Naive thymus-derived CD4-positive, alpha-beta T cell (primary cell): ENCODE measurements at places on chromosomes 2 and 18. TPM values are rescaled to one million over a fixed set of nuclear protein-coding genes. Genes with fewer than 3 reads are reported as not detected.

The EVA1A gene
- total RNA-seq = not detected

The ZNF236 gene
- total RNA-seq = 25.3 and 25.9 TPM in 2 replicates

The LRP2 gene
- total RNA-seq = not detected

The IL1F10 gene
- total RNA-seq = not detected

The ATG9A gene
- total RNA-seq = 66.0 TPM

GRCh38 chr18:51150113-51150700 lies 47.3 kb downstream of the MEX3C start:
- no peak for DNase-seq
- H3K27ac ChIP-seq = no peak overlapping the region
- no peak overlapping the region for H3K4me3 ChIP-seq
- no peaks in the 10 kb centered on the region for H3K27me3 ChIP-seq
- H3K36me3 ChIP-seq = no peaks in the 10 kb centered on the region

DNA sequence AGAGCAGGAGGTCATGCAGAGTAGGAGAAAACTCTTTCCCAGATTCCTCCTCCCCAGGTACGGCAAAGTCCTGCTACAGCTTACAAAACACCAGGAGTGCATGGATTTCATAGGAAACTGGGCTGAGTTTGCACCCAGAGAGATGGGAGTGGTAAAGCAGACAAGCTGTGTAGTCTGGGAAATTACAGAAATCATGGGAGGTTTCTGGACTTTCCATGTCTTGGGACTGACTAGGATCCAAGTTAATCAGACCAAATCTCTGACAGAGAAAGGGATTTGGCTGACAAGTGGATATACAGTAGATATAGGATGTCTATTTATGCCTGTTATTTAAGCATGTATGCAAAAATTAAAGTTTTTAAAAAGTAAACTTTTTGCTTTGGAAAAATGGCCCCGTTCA lies 205.4 kb upstream of the ACVR2A start:
- no peak overlapping the region for H3K4me3 ChIP-seq
- no peak for DNase-seq
- H3K27ac ChIP-seq = no peak overlapping the region
- H3K36me3 ChIP-seq = no peaks in the 10 kb centered on the region
- no peaks in the 10 kb centered on the region for H3K4me1 ChIP-seq

DNA sequence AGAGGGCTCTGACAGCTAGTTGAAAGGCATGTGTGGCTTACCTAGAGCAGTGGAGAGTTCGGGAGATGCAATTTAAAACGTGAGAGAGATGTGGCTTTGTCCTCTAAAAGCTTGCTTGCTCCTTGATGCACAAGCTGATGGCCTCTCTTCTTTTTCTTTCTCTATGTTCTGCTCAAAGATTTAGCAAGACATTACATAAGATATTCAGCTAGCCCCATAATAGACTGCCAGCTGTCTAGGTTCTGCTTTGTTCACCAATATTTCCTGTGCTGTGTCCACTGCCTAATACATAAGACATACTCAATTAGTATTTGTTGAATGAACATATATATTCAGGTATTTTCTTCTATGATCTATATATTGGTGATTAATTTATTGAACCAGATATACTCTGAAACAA lies 31.1 kb downstream of the SPATS2L start:
- H3K4me1 ChIP-seq = no peaks in the 10 kb centered on the region
- no peaks in the 10 kb centered on the region for H3K27me3 ChIP-seq
- H3K4me3 ChIP-seq = no peak overlapping the region
- H3K36me3 ChIP-seq = no peaks in the 10 kb centered on the region
- no peak overlapping the region for H3K27ac ChIP-seq

GRCh38 chr2:26243470-26244308 lies 743 bp downstream of the HADHA start:
- peak; percentile 36 for DNase-seq
- H3K36me3 ChIP-seq = peaks cover 18% of the 10 kb centered on the region
- peak overlapping the region; percentile 96 for H3K27ac ChIP-seq
- H3K4me3 ChIP-seq = peak overlapping the region; percentile 99
- H3K4me1 ChIP-seq = peaks cover 19% of the 10 kb centered on the region

DNA sequence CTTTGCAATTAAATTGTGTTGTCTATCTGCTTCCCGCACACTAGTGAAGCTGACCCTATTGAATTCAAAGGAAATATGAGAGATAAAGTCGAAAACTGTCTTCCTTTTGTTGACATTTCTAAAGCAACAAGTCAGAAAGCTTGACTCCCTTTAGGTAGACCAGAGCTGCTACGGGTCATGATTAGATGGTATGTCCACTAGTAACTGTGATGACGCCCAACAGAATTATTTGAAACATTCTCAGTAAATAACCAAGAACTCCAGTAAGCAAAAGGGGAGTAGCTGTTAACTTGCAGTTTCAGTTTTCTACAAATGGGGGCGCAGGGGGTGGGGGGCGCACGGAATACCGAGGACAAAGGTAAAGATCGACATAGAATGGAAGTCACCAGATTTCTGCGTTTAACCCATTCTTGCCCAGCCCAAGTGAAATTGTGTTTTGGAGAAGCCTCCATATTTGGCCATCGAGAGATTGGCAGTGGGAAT lies 56.4 kb downstream of the CRIM1 start:
- DNase-seq = no peak
- no peak overlapping the region for H3K27ac ChIP-seq
- no peak overlapping the region for H3K4me3 ChIP-seq

- no peaks in the 10 kb centered on the region for H3K36me3 ChIP-seq
- peak overlapping the region; percentile 92 for H3K4me3 ChIP-seq
- DNase-seq = no peak
- peaks cover 18% of the 10 kb centered on the region for H3K4me1 ChIP-seq
These were observed 1.7 kb upstream of the FOSL2 start for GRCh38 chr2:28390746-28391563.

- DNase-seq = no peak
- H3K4me1 ChIP-seq = no peaks in the 10 kb centered on the region
- H3K27ac ChIP-seq = no peak overlapping the region
- H3K4me3 ChIP-seq = no peak overlapping the region
- no peaks in the 10 kb centered on the region for H3K27me3 ChIP-seq
- H3K36me3 ChIP-seq = no peaks in the 10 kb centered on the region
These were observed 11.8 kb upstream of the CBLN2 start for GRCh38 chr18:72555968-72556367.

- no peaks in the 10 kb centered on the region for H3K4me1 ChIP-seq
- no peaks in the 10 kb centered on the region for H3K27me3 ChIP-seq
- no peak for DNase-seq
- H3K4me3 ChIP-seq = no peak overlapping the region
These were observed 80.3 kb downstream of the THNSL2 start for GRCh38 chr2:88250404-88250803.
